Ureter (tissue), 1 donor: ENCODE measurements at places on chromosomes 2 and 18. TPM values are rescaled to one million over a fixed set of nuclear protein-coding genes. Genes with fewer than 3 reads are reported as not detected.

DNA sequence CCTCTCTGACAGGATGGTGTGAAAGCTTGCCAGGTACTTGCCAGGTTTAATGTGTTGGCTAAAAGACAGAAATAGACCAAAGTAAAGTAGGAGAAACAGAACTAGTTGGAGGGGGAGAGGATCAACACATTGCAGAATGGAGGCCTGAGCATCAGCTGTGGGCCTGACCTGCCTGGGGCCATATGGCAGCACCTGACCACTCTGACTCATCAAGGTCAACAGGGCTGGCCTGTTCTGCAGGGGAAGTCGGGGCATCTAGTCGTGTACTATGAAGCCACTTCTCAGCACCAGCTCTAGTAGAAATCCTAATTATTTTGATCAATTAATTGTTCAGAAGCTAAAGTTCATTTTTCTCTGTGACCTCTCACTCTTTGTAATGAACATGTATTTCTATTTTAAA, 35.8 kb upstream of the NOSTRIN start:
- DNase-seq, result no peak

Gene BOLL
- not detected for total RNA-seq

Gene CCDC178
- 1.9 TPM for total RNA-seq

Gene LYG1
- total RNA-seq, result 0.39 TPM

DNA sequence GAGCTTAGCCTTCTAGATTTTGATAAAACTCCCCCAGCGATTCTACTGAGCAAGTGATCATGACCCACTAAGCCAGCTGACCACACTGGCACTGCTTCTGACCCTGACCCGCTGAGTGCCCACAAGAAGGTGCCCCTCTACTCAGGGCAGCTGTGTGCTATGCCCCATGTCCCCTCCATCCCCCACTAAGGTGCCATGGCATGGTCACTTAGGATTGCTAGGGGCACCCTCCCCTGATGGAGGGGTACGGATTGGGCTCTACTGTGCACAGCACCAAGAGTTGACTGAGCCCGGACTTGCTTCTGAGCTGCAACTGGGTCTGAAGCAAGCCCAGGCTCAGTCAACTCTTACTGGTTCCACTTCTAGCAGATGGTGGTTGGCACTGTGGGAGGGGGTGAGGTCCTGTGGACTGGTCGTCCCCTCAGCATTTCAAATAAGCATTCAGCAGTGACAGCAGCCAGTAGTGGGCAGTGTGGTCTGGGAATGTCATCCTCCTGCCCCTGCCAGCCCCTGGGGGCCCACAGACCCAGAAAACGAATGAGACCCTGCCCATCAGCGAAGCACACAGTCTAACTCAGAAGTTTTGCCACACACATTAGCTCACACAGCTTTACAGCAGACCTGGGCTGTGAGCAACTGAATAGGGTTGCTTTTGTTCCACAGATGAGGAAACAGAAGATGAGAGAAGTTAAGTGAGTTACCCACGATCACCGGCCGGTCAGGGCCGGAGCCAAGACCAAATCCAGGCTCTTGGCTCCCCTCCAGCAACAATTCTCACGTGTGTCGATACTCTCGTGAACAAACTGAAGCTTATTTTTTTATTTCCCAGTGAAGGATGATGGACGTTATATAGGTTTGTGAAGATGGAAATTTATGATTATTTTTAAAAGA, 52.1 kb upstream of the FOSL2 start:
- no peak for DNase-seq

Gene FSIP2
- total RNA-seq, result 5.8 TPM

Gene LRATD1
- 27.5 TPM for total RNA-seq

- DNase-seq, result no peak
Observed at GRCh38 chr2:181300600-181301291, 156.4 kb upstream of the ITGA4 start.

Gene SIGLEC15
- 8.4 TPM for total RNA-seq

DNA sequence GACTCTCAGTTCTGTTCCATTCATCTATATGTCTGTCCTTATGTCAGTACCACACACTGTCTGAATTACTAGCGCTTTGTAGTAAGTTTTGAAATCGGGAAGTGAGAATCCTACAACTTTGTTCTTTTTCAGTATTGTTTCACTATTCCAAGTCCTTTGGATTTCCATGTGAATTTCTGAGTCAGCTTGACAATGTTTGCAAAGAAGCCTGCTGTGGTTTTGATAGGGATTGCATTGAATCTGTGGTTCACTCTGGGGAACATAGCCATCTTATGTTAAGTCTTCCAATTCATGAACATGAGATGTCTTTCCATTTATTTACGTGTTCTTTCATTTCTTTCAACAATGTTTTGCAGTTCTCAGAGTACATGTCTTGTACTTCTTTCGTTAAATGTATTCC, 15.0 kb downstream of the SLC3A1 start:
- DNase-seq, result no peak

DNA sequence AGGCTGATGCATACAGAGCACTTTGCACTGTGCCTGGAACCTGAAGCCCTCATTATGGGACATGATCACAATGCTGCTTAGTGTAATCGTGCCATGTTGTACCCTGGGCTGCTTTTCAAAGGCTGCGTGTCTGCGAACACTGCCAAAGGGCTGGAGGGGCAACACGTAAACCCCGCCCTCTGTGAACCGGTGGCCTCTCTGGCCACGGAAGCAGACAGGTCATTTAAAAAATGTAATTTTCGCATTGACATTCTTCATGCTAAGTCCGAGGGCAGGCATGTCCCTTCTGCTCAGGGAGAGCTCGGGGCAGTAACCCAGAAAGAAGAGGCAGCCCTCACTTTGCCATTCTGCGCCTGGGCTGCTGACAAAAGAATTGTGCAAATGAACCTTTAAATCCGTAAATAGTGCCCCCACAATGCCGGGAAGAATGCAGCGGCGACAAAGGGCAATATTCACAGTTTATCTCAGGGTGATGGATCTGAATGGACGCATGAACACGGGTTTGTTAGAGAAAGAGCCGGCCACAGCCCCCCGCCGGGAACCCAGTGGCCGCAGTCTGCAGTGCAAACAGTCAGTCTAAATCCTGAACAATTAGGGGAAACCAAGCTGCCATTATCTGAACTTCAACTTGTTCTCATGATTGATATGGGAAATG, 226.1 kb downstream of the MYCN start:
- no peak for DNase-seq

GRCh38 chr2:86566158-86566820, 3.0 kb upstream of the CHMP3 start:
- no peak for DNase-seq

DNA sequence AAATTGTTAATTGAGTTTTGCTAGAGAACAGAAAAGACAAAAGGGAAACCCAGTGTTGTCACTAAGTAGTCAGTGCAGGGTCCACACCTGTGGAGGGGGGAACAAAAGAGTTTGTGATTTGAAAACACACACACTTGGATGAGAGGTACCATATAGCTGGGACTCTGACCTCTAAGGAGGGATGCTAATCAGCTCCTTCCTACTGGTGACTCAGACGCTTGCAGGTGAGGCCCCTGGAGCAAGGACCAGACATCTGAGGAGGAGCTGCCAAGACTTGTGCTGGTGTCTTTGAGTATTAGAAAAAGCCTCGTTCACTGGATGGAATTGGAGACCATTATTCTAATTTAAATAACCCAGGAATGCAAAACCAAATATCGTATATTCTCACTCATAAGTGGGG, 146.4 kb upstream of the MAP2 start:
- no peak for DNase-seq

- DNase-seq, result no peak
Observed at GRCh38 chr2:167136879-167137596, 248.8 kb downstream of the XIRP2 start.

DNA sequence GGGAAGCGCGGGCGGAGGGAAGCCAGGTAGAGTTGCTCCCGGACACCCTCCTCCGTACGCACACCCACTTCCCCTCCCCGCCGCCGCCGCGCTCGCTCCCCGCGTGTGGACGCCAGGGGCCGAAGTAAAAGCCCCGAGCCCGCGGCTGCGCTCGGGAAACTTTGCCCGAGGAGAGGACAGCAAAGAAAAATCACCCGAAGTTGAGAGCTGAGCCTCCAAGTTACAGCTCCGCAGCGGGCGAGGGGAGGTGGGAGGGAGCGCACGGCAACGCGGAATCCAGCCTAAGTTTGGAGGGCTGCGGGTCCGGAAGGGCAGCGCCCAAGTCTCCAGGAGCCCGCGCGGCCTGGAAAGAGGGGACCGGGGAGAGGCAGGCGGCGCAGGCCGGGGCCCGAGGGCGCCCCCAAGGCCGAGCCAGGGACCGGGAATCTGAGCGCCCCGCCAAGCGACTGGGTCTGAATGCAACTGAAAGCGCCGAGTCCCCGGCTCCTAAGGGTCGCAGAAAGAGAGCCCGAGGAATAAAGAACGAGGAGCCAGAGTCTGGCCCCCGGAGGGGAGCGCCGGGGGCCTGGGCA, 706 bp upstream of the BCL11A start:
- peak; percentile 57 for DNase-seq

Gene NAB1
- 49.7 TPM for total RNA-seq

Gene HOXD11
- 1.2 TPM for total RNA-seq

DNA sequence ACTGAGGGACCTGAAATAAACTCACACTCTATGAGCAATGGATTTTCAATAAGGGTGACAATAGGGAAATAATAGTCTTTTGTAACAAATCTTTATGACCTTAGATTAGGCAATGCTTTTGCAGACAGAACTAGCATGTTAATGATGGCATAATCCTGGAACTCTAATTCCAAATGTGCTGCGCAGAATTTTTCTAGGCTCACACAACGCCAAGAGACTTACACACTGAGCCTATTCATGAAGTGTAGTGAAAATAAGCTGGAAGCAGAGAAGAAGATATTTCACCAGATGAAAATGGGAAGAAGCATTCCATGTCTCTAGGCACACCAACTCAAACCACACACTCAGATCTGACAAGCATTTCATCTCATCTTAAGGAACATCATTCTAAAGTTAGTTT, 178.5 kb downstream of the L3MBTL4 start:
- DNase-seq, result no peak

DNA sequence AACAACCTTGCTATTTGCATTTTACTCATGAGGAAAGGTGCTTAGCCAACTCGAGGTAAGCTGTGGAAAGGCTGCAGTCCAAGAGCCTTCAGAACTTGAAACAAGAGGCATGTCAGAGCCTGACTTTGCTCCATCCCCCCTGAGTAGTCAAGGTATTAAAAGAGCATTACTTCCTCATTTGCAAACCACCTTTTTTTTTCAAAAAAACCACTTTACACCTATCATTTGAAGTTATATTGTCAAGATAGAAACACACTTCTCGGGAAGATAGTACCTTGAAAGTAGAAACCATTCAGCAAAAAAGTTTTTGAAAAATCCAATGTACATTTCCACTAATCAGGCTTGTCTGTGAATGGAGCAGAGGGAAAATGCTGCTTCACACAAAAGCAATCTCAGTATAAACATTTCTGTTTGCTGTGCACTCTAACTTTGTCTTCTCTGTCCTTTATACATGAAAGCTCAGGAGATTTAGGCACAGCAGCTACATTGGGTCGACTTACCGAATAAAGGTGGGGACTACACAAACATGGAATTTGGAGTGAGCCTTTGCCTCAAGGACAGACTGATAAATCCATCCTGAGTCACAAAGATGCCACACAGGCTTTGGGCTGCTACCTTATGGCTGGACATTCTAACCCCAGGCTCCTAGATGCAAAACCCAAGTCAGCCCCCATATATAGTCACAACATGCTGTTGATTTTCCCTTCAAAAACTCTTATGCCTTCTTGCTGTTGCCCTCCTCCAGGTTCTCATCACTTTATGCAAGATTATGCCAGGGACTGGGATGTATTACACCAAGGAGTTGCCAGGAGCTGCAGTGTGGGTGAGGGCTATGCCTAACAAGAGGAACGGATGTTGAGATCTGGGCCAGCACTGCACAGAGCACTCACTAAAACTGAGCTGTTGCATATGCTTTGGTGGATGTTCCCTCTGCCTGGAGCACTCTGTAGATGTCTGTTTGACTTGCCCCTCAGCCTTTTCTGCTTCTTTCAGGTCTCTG, 41.4 kb upstream of the EML4 start:
- no peak for DNase-seq

Gene EIF4E2
- total RNA-seq, result 49.1 TPM

Gene SFTPB
- 1.7 TPM for total RNA-seq

Gene SPP2
- not detected for total RNA-seq

DNA sequence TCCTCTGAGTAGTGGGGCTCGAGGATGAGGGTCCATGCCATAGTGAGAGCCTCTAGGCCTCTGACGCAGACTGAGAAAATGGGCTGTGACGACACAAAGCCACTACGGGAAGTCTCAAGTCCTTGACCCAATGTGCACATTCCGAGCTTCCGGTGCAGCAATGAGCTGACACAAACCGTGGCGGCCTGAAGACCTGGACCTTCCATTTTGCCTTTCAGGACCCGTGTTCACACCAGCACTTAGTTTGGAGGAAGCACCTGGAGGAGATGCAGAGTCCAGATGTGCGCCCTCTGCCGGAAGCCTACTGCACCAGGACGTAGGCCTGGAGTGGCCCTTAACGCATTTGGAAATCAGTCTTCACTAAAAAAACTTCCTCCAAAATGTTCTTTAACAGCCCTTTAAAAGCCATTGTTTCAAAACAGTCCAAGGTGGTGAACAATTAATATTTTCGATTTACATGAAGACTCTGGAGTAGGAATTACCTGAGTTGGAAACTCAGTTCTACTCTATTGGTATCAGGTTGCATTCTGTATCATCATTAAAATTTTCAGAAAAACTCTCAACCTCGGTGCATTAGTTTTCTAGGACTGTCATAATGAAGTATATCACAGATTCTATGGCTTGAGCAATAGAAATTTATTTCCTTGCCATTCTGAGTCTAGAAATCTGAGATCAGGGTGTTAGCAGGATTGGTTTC, 33.9 kb downstream of the BMP10 start:
- DNase-seq, result peak; percentile 57

- no peak for DNase-seq
Observed at GRCh38 chr2:192051533-192051932, 143.2 kb downstream of the TMEFF2 start.

DNA sequence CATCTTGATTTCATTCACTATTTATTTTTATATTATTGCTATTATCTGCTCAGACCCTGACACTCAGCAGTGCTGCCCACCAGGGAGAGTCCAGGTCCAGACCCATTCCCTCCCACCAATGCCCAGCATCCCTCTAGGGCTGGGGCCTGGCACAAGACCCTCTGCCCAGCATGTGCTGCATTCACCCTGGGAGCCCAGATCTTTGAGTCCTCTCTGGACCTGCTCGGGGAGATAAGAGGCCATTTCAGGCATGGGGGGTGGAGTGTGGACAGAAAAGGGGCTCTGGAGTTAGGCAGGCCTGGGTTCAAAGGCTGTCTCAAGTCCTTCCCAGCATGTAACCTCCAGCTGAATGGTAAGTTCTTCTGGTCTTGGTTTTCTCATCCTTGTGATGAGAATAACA, 209.6 kb downstream of the CYP26B1 start:
- no peak for DNase-seq

DNA sequence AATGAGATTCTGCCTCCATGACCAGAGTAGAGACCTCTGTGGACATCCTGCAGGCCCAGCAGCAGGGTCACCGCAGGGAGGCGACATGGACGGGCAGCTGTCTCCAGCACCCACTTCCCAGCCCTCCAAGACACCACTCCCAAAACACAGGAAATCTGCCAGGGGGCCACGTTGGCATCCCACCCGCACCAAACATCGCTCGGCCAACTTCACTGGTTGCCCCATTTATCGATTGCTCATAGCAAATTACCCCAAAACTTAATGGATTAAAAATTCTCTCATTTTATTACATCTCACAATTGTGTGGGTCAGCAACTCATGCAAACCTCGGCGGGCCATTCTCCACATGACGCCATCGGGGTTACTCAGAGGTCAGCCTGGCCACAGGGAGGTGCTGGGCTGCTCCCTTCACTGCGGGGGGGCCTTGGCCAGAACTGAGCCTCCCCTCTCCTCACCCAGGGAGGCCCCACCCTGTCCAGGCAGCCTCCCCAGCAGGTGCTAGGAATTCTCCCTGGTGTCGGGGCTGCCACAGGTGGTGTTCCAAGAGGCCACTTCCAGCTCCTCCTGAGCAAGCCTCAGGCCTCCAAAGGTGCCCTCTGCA, 420.7 kb upstream of the MYT1L start:
- DNase-seq, result no peak

Gene MERTK
- total RNA-seq, result 33.5 TPM
